Stimulated activated CD8-positive, alpha-beta memory T cell treated with anti-CD3 and anti-CD28 coated beads, Interleukin-4, amount 100 ng/mL, for 48 hours (primary cell): ENCODE measurements at places on chromosomes 1 and 21.

- DNase-seq: no peak
These were observed 32.8 kb downstream of the C2CD2 start for GRCh38 chr21:41921021-41921420.

GRCh38 chr1:94714152-94714551, 106.0 kb upstream of the SLC44A3 start:
- no peak for DNase-seq

DNA sequence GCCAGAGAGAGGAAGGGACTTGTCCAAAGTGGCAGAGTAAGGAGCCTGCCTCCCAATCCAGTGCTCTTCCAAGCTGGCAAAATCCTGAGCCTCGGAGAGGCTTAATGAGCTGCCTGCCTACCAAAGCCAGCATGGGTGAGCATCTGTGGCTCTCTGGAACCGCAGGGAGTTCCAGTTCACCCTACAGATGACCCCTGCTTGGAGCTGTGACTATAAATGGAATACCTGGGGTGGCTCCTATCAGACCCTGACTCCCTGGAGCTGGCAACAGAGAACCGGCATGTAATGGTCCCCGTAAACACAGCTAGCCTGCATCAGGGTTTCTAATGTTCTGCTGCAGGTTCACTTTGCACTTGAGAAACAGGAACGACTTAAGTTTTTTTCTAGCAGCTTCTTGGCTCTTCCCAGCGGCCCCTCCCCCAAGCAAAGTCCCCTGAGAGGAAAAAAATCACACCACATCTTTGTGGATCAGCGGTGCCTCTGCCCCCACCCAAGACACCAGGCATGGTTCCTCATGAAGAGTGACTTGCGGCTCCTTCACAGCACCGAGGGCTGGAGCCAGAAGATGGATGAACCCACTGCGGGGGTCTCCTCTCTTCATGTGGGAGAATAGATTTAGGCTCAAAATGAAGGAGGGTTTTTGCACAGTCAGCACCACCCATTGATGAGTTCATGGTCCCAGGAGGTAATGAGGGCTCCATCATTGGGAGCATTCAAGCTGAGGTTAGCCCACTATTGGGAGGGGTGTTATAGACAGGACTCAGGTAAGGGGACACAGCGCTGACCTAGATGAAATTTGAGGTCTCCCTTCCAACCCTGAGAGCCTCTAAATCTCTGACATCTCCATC, 79.0 kb downstream of the SYT2 start:
- no peak for DNase-seq

GRCh38 chr21:38488640-38489270, 9.5 kb downstream of the ERG start:
- DNase-seq: no peak

DNA sequence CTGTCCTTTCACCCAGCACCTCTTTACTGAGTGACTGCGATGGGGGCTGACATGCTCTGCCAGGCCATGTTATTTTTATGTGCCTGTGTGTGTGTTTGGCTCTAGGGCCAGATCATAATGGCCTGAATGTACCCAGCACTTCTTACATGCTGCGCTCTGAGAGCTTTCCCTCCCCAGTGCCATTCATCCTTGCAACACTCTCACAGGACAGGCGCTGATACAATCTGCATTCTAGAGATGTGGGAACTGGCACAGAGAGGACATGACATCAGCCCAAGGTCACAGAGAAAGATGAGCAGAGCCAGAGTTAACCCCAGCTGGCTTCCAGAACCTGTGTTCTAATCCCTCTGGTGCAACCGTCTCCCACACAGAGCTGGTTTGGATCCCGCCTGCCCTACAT, 54.5 kb downstream of the ARHGEF10L start:
- no peak for DNase-seq

GRCh38 chr1:111756124-111756513, 418 bp downstream of the DDX20 start:
- DNase-seq: no peak

DNA sequence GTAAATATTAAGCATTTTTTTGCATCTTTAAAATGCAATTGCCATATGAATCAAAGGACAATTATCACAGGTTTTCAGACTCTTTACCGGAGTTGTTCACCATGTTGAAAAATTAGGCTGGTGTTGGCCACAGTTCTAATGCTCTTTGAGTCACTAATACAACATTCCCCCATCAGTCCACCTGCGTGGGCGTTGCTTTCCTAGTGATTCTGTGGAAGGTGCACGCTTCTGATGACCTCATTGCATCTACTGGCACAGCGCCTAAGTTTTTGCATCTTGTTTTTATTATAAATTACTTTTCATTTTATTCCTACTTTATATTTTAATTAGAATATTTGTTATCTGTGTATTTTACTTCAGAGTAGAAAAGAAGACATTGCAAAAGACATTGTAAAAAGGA, 4.7 kb upstream of the F5 start:
- DNase-seq: no peak

- DNase-seq: no peak
These were observed 38.6 kb downstream of the KCNN3 start for GRCh38 chr1:154831462-154831861.

- DNase-seq: no peak
These were observed 264.7 kb downstream of the SPATA17 start for GRCh38 chr1:217895841-217896240.
